ENCODE measurements at places on chromosomes 12 and 14. TPM values are rescaled to one million over a fixed set of nuclear protein-coding genes. Genes with fewer than 3 reads are reported as not detected.

DNA sequence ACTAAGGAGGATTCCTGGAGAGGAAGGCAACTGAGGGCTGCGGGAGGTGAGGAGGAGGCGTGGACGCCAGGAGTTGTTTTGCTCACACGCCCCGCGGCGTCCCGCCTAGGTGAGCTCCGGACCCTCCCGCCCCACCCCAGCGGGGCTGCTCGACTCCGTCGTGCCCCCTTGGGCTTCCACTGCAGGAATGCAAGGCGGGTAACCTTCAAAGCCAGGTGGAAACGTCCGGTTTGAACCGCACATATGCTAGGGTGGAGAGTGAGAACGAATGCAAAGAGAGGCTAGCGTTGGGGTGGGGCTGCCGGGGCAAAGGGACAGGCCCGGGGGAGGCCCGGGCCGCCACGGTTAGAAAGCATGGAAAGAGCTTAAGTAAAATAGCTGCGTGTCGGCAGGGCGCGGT is 5.4 kb upstream of the DPPA3 start:
- DNase-seq, result no peak

GRCh38 chr12:55780685-55781084 is 36.8 kb downstream of the SARNP start:
- no peak for DNase-seq

GRCh38 chr14:54881761-54882401 is 20.7 kb downstream of the GCH1 start:
- no peak for DNase-seq

DNA sequence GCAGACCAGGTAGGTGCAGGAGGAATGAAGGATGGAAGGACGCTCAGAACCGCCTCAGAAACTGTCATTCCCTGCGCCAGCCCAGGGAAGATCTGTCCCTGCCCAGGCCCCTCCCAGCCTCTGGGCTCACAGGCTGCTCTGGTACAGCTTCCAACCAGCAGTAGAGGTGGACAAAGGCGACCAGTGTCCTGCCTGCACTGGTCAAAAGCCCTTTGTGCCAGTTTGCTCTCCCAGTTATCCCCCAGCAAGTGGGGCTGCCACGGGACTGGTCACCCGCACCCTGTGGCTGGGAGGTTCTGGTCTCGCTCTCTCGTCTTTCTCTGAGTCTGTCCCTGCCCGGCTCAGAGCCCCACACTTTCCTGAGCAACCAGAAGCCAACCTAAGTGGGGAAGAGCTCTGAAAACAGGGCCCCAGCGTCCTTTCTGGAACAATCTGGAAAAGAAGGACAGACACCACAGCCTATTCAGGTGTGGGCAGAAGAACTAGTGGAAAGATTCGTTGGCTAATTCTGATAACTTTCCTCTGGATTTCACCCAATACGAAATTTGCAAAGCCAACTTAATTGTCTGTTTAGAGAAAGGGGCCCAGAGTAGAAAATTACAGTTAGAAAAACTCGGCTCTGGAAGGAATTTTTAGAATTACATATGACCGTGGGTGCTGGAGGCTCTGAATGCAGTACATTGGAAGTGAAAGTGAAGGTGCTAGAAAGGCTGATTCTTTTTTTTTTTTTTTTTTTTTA is 21.7 kb downstream of the SNRNP35 start:
- no peak for DNase-seq

DNA sequence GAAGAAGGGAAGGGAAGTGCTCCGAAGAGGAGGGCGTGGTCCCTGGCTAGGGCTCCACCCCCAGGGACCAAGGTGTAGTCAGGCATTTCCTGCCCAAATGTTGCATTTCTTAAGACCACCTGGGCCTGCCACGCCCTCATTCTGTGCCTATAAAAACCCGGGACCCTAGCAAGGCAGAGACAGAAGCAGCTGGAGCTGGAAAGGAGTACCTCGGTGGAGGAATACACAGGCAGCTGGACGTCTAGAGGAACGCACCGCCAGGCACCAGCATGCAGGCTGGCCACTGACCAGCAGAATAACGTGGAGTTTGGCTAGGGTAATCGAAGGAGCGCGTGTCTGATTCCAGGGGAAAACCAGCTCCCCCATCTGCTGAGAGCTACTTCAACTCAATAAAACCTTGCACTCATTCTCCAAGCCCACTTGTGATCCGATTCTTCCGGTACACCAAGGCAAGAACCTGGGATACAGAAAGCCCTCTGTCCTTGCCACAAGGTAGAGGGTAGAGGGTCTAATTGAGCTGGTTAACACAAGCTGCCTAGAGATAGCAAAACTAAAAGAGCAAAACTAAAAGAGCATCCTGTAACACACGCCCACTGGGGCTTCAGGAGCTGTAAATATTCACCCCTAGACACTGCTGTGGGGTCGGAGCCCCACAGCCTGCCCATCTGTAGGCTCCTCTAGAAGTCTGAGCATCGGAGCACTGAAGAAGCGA is 21.0 kb downstream of the CFL2 start:
- DNase-seq, result no peak

DNA sequence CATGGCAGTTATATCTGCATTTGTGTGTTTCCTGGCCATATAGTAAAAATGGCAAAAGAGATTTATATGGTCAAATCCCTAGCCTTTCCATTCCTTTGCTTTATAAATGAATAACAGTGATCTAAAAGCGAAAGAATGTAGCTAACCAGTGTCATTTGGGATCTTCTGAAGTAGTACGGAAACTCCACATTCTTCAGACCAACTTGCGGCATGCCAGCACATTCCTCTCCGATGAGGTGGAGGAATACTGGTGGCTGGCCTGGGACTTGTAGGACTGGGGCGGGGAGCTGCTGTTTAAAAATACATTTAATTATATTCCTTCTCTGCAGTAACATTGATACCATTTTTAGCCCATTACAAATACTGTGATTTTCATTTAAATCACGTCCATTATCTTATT is 85.3 kb downstream of the SAMD4A start:
- peak; percentile 78 for DNase-seq

DNA sequence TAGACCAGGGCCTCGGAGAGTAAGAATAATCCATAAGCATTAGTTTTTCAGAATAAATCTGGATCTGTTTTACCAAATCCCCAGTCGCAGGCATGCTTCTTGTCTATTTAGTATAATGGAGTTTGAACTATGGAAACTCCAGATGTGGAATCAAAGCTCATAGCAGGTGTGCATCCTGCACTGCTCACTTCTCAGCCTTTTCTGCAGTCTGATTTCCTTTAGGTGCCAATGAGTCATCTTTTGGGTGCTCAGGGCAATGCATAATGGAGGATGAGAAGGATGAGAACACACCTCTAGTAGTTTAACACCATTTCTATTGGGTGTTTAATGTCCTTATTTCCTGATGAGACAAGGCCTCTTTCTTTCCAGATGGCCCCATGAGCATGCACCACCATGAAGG is 961.2 kb downstream of the TMEM121 start:
- no peak for DNase-seq

GRCh38 chr12:3803865-3804472 is 51.1 kb upstream of the CRACR2A start:
- peak; percentile 54 for DNase-seq

GRCh38 chr14:90287791-90288190 is 31.4 kb downstream of the PSMC1 start:
- no peak for DNase-seq

The ITGB7 gene
- total RNA-seq, result 0.98 TPM

DNA sequence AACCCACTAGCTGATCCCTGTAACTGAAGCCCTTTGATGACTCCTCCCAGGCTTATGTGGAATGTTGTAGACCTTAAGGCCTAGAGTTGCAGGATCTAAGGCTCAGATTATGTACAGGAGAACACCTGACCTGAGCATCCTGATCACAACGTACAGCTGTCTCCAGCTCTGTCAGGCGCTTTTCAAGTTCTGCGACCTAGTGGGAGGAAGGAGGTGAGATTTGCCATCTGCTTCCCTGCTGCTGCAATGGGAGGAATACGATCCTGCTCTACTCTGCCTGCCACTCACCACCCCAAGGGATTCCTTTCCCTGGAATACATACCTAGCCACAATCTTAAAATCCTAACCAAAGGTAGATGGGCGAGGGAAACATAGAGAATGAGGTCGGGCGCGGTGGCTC is 10.5 kb downstream of the MBD6 start:
- no peak for DNase-seq

GRCh38 chr12:41636653-41637052 is 448.5 kb downstream of the PDZRN4 start:
- no peak for DNase-seq

- DNase-seq, result no peak
Observed at GRCh38 chr12:15443611-15444010, 121.3 kb downstream of the PTPRO start.

DNA sequence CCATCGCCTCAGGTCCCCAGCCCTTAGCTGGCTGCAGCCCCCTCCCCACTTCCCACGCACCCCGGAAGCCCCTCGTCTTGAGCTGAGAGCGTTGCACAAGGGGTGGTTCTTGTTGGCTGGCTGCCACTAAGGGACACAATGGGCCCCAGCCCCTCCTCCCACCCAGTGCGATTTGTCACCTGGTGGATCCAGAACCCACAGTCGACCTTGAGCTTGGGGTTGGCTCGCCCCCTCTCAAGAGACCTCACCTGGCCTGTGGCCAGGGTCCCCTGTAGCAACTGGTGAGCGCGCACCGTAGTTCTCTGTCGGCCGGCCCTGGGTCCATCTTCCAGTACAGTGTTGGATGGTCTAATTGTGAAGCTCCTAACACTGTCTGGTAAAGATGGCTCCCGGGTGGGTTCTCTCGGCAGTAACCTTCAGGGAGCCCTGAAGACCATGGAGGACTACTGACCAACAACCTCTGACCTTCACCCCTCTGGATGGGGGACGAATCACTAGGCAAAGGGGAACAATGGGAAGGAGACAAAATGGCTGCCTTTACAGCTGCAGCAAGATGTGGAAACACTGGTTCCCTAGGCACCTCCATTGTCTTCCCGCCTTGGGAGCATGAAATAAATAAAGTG is 6.6 kb downstream of the PHB2 start:
- no peak for DNase-seq

- no peak for DNase-seq
Observed at GRCh38 chr12:87923361-87923760, 105.8 kb downstream of the C12orf50 start.

The CLEC4A gene
- 0.33 TPM for total RNA-seq

DNA sequence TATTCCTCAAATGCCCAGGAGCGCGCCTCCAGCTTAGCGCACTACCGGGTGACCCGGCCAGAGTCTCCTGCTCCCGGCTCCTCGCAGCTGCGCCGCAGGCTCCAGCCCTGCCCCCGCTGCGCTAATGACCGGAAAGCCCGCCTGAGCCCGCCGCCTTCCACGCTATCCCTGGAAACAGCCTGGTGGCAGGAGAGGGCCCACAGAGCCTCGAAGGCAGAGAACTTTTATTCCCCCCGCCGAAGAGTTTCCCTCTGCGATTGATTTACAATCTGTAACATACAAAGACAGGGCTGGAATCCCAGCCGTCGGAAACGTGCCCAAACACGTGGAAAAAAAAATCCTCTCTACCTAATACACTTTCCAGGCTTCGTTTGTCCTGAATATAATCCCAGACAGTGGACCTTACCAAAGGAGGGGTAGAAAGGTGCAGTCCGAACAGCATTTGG is 1.5 kb downstream of the COL2A1 start:
- DNase-seq, result no peak

GRCh38 chr14:74941676-74942097 is 13.7 kb downstream of the PGF start:
- no peak for DNase-seq

The MANSC4 gene
- not detected for total RNA-seq

- no peak for DNase-seq
Observed at GRCh38 chr12:50073206-50073605, 11.9 kb upstream of the SMARCD1 start.
